NCI-H524 treated with DMSO at 0.1 percent for 48 hours (cell line): ENCODE measurements at places on chromosomes 4 and X.

DNA sequence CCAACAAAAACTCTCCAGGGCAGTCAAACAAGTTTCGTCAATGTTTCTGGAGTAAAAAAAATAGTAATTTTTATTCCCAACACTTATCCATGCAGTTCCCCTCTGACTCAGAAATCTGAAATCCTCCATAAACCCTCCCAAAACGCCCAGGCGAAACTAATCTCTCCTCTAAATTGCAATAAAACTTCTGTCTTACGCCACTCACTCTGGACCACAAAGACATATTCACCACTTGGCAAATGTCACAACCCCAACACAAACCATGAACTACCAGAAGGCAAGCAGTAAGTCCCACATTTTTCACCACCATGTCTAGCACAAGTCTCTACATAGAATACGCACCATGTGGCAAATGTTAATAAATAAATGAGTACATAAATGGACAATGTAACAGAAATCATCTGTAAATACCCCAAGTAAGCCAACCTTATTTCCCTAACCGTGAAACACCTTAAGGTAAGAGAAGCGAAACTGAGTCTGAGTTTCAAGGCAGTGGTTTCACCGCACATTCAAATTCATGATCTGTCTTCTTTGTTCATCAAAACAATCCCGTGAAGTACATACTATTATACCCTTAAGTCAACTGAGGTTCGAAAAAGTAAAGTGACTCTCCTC is 1.6 kb downstream of the PAPSS1 start:
- DNase-seq, result no peak

DNA sequence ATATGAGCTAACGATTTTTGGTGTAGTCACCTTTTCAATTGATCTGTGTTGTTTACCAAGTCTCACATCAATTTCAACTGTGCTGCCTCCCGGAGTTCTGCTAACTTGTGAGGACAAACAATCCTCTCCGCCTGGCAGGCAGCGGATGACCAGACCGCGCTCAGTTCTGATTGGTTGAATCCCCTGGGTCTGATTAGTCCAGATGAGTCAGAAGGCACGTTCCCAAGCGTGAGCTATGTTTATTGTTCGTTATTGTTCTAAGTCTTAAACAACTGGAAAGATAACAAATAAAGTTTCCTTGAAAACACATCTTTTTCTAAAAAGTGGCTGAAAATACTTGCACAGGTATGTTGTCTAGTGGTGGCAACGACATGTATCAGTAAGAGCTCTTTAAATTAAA is 37.9 kb upstream of the TRPC3 start:
- DNase-seq, result no peak

GRCh38 chr4:92455951-92456350 is 152.2 kb downstream of the GRID2 start:
- DNase-seq, result no peak

- no peak for DNase-seq
Observed at GRCh38 chr4:622071-622995, 3.0 kb upstream of the PDE6B start.

DNA sequence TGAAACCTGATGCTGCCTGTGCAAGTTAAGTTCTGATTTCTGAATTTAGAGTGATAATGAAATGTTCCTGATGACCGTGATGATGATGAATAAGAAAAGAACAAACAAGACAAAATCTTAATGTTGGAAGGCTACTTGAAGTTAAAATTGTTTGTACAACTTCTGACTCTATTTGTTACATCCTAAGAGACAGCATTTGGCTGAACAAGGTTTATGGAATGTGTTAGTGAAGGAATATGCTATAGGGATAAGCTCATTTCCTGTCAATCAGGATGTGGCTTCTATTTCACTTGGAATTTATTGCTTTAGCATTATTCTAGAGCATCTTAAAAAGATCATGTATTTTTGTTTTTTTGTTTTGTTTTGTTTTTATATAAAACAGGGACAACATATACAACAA is 267.5 kb downstream of the FAT4 start:
- DNase-seq, result no peak

- DNase-seq, result no peak
Observed at GRCh38 chr4:183504930-183505610, at the start of gene ING2. Gene ING2 (plus strand): TSS chr4:183505058. CDS start chr4:183505196, 138 bp downstream.

GRCh38 chr4:140092094-140092851 is 61.7 kb downstream of the MAML3 start:
- peak; percentile 71 for DNase-seq
